ENCODE measurements at places on chromosomes 2 and 18. TPM values are rescaled to one million over a fixed set of nuclear protein-coding genes. Genes with fewer than 3 reads are reported as not detected.

GRCh38 chr2:60549928-60550177, 3.6 kb downstream of the BCL11A start:
- DNase-seq = no peak

GRCh38 chr2:216792222-216793021, 67.4 kb downstream of the TNP1 start:
- no peak for DNase-seq

GRCh38 chr18:71673498-71673897, 870.6 kb downstream of the CBLN2 start:
- DNase-seq = no peak

SERPINB7 gene
- total RNA-seq = 0.99 TPM

FBLN7 gene
- total RNA-seq = not detected

B3GNT7 gene
- total RNA-seq = 0.23 TPM
